Vagina (tissue), 2 donors: ENCODE measurements at places on chromosomes 6 and 20.

DNA sequence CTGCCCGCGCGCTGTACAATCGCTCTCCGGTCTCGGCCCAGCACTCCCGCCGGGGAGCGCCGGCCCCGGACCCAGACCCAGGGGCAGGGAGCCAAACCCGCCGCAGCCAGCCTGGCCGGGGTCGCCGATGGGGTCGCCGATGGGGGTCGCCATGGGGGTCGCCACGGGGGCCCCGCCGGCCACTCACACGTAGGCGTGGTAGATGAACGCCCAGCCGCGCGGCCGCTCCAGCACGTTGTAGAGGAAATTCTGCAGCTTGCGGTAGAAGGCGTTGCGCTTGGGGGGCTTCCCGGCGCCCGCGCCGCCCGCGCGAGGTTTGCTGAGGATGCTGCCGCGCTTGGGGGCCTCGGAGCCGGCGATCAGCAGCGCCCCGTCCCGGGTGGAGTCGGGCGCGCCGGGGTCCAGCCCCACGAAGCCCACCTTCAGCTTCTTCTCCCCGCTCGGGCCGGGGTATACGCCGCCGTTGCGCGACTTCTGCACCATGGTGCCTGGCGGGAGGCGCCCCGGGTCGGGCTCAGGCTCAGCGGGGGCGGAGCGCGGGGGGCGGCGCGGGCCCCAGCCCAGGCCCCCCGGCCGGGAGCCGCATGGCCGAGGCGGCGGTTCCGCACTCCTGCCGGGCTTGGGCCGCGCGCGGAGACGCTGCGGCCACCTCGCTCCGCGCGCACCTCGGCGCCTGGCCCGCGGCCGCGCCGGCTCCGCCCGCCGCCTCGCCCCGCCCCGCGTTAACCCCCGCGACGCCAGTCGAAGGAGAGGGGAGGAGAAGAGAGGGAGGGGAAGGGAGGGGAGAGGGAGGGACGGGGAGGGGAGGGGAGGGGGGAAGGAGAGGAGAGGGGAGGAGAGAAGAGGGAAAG is at the start of gene KCNQ2:
TSS of gene KCNQ2 (minus strand) at position 675 of the 851 bp plus-strand sequence. CDS start at position 483, 192 bp downstream.
- no peak for DNase-seq

DNA sequence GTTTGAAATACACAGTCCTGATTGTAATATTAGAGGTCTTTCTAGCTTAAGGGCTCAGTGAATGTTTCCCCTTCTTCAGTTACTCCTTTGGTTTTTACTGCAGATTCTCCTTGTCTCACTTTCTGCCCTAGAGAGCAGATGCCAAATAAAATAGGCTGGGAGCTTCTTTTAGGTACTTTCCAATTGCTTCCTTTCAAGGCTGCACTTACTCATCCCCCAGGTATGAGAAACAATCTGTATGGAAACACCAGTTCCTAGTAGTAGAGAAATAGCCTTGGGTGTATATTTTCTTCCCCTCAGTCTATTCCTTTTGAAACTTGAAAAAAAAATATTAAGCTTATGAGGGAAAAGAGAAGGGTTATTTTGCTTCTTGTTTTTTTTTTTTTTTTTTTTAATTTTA is 139.7 kb downstream of the PAK5 start:
- no peak for DNase-seq

- DNase-seq, result no peak
These were observed 12.1 kb downstream of the NHSL1 start for GRCh38 chr6:138487102-138487604.

DNA sequence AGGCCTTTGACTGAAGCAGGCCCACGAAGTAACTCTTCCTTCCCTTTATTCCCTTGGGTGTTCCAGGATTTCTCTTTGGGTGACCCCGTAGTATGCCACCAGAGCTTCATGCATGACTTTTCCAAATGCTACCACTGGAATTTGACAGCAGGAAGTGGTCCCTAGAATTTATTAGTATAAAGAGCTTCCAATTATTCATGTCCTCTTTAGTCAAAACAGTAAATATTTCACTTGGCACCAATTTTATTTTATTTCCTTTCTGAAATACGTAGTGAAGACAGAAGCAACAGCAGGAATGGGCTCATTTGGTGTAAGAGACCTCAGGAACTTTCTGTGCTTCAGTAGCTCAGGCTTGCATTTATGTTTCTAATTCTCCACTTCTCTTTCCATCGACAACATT is 151.3 kb downstream of the LCA5 start:
- DNase-seq, result no peak

GRCh38 chr6:119346936-119347335 is 2.6 kb downstream of the MAN1A1 start:
- no peak for DNase-seq

GRCh38 chr20:24577271-24577909 is 108.0 kb downstream of the SYNDIG1 start:
- DNase-seq, result peak; percentile 77

DNA sequence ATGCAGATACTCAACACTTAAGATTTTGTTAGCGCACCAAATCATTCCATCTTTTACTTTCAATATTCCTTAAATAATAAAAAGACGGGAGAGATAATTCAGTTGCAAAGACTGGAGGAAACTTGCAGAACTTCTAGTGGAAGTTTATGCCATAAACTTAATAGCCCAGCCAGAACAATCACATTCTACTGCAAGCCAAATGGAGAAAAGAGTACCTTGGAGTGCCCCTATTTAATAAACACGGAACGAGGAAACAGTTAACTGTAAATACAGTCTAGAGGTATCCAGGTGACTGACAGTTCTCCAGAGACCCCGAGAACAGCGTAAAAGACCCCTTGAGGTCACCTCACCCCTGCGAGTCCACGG is 635 bp downstream of the SLC35B3 start:
- no peak for DNase-seq

DNA sequence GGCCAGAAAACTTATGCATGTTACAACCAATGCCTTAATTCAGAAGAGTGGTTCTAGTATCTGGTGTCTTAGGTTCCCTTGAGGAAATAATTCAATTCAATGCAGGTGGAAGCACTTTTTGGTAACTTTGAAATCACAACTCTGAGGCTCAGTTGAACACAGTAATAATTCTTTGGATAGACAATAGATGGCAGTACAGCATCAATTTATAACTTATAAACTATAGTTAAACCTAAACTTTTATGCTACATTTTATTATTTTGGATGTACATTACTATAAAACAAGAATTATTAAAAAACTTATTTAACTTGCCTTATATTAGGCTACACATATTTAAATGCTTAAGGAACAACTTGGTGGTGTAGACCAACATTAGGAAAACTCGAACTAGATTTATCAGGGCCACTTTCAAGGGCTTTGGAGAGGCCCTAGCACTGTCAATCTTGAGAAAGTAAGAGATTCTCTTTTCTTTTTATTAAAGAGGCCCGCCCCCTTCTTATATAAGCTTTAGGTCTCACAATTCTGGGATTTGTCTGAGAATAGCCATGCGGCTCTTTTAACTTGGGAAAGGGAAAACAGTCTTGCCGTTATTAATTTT is 85.9 kb downstream of the CRYBG1 start:
- DNase-seq, result no peak

- DNase-seq, result no peak
These were observed 9.5 kb downstream of the FOXC1 start for GRCh38 chr6:1619098-1619672.

- DNase-seq, result no peak
These were observed 509.3 kb upstream of the MAN1A1 start for GRCh38 chr6:119858901-119859300.

DNA sequence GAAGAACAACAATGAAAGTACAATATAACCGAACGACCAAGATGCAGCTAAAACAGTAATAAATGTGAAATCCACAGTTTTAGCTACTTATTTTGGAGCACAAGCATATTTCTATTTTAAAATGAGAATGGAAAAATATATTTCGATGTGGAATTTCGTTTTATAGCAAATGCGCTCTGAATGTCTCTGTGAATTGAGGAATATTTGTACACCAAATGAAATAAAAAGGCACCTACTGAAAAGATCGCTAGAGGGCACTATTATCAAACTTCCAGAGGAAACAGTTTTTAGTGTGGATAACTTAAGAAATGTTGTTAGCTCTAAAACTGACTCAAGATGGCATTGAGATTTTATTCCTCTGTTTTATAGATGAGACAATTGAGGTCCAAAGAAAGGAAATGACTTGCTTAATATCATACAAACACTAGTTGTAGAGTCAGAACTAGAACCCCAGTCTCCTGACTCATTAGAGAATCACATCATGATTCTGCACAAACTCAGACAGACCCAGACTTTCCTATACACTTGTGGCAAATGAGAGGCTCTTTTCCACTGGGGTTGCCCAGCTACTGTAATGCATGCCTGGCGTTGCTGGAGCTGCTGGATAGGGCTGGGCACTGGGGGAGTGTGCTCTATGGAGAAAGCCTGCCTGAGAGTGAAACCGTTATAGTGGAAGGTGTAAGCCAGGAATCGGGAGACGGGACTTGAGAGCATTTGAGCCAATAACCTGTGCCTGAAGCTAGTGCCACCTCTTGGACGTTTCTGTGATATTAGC is 51.9 kb downstream of the GCLC start:
- no peak for DNase-seq

DNA sequence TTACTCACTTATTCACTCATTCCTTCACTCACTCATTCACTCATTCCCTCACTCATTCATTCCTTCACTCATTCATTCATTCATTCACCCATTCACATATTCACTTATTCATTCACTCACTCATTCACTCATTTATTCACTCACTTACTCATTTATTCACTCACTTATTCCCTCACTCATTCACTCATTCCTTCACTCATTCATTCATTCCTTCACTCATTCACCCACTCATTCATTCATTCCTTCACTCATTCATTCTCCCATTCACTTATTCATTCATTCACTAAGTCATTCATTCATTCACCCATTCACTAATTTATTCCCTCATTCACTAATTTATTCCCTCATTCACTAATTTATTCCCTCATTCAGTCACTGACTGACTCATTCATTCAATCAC is 127.6 kb downstream of the EDN3 start:
- no peak for DNase-seq

- no peak for DNase-seq
These were observed 27.1 kb downstream of the SPACA1 start for GRCh38 chr6:88074791-88075190.

GRCh38 chr20:48098099-48098498 is 312.8 kb upstream of the SULF2 start:
- no peak for DNase-seq

DNA sequence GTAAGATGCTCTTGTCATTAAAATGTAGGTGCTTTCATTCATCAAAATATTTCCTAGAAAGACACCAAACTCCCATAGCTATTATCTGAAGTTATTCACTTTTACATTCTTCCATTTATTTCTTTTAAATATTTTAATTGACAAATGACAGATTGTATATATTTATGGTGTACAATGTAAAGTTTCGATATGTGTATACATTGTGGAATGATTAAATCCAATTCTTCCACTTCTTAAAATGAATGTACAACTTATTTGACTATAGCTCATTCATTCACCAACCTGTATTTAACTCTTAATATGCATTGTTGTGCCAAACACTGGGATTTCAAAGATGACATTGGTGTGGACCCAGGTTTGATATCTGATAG is 41.0 kb downstream of the CCN2 start:
- no peak for DNase-seq

- no peak for DNase-seq
These were observed 27.6 kb upstream of the RIMS4 start for GRCh38 chr20:44837946-44838345.
